ENCODE measurements at places on chromosomes 5 and 9.

GRCh38 chr5:149388498-149389190 lies 9.6 kb upstream of the IL17B start:
- no peak for DNase-seq

DNA sequence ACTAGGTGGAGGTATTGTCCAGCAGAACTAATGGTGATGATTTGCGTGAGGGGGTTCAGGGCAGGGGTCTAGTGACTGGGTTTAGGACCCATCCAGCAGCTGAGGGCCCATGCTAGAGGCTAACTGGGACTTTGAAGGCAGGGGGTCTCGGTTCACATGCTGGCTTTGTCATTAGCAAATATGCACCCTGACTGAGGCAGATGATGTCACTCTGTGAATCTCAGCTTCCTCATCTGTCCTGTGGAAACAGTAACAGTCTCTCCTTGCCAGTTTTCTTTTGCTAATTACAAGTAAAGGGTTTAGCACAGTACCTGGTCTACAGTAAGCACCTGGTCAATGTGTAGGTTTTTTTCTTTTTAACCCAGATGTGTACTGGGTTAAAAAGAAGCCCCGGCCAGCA lies 5.2 kb downstream of the SH2D3C start:
- DNase-seq: no peak

GRCh38 chr9:99126312-99126711 lies 21.4 kb downstream of the TGFBR1 start:
- DNase-seq: no peak

DNA sequence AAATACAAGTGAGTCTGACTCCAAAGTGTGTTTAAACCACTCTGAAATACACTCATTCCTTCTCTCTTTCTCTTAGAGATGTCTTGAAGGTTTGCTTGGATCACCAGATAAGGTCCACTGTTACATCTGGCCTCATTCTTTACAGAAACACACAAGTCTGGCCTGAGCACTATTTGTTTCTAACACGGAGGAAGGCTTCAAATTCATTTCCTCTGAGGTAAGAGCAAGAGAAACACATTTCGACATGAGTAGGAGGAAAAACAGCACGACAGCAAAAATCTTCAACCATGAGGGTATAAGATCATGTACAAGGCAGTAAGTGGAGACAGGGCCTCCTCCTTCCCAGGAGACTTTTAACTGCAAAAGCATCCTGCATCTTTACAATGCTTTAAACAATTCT lies 8.0 kb downstream of the SIL1 start:
- no peak for DNase-seq

DNA sequence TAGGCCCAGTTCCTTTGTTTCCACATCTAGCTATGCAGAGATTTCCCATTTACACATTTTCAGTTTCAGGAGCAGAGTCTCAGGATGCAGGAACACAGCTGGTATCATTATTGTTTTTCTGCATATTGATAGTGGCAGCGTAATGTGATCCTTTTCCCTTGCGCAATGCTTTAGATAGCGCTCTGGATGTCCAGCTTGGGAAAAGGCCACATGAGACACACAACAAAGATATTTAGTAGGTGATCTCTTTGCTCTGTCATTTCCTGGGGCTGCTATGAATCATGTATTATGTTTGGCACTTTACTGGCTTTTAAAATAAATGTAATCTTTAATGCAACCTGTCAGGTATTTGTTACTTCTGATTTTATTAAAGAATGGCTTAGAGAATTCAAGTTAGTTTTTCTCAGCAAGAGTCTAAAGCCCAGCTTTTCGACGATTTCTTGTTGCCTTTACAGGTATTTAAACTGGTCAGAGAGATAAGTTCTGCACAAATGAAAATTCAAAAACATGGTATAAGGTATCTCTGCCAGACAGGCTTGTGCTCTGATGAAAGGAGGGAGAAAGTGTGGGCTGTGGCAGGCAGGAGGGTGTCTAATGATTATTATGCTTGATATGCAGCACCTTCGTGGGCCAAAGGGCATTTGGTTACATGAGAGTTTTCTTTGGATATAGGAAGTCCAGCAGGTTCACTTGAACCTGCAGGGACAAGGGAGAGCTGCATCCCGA lies 42.2 kb downstream of the PTTG1 start:
- DNase-seq: no peak

- no peak for DNase-seq
Measured at GRCh38 chr9:73179589-73179988, 27.9 kb downstream of the ANXA1 start.

- no peak for DNase-seq
Measured at GRCh38 chr5:78501411-78502352, 141.3 kb downstream of the SCAMP1 start.

DNA sequence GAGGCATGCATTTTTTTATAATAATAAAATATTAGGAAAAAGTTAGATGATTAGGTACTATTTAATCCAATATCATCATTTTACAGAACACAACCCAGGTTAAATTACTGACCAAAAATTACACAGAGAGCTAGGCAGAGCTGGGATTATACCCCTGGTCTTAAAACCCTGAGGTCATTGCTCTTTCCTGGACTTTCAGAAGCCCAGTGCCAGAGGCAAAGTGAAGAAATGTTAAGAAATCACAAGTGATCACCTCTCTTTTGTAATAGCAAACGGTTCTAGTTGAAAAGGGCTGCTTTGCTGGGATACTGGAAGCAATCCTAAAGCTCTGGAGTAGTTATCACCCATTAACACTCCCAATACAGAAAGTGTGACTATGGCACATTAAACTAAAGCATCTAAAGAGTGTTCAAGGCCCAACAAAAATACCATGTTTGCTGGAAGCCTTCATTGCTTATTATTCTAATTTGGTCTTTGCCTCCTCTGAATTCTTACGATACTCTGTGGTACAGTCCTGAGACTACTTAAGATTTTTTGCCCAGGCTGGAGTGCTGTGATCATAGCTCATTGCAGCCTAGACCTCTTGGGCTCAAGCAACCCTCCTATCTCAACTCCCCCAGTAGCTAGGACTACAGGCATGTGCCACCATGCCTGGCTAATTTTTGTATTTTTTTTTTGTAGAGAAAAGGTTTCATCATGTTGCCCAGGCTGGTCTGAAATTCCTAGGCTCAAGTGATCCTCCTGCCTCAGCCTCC lies 575.9 kb downstream of the RAB3C start:
- no peak for DNase-seq

- no peak for DNase-seq
Measured at GRCh38 chr9:113909421-113909820, 33.3 kb downstream of the ZNF618 start.

- DNase-seq: no peak
Measured at GRCh38 chr5:154251529-154251928, 61.0 kb downstream of the GALNT10 start.

DNA sequence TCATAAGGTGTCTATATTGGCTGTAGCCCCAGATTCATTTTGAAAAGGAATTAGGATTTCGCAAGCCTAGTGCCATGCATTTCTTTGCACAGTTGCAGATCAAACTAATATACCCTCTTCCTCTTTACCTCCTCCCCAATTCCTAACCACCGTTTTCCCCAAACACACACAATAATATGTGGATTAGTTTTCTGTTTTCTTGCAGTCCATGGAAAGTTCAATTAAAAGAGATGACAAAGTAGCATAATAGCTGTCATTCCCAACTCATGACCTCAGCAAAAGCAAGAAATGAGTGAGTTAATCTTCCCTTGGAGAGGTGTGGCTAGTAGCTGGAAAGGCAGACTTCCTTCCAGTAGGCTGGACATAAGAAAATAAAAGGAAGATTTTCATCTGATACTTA lies 349.1 kb downstream of the TMEM232 start:
- DNase-seq: no peak

DNA sequence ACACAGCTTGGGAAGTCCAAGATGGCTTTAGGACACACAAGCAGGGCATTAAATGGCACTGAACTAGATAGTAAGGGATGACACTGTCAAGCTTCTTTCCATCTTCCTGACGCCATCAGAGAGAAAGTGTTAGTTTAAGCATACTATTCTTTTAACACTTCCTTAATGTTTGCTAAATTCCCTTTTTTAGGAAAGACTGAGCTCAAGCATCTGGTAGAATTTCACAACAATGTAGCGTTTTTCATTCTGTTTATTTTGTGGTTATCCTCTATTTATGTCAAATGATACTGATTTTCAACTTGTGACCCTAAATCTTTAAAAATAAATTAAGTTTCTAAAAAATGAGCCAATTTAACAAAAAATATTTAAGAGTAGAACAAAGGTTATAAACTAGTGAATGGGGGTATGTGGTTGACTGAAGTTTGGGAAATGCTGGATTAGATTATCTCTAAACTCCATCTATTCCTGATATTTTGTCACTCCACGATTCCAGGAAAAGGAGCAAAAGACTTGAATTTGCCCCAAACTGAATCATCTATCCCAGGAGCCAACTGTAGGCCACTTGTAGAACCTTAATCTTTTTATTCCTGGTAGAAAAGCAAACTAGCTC lies 147.4 kb upstream of the KLF9 start:
- DNase-seq: no peak

- no peak for DNase-seq
Measured at GRCh38 chr9:12875191-12875590, 100.4 kb downstream of the LURAP1L start.

GRCh38 chr5:159440235-159440634 lies 109.9 kb upstream of the IL12B start:
- no peak for DNase-seq

DNA sequence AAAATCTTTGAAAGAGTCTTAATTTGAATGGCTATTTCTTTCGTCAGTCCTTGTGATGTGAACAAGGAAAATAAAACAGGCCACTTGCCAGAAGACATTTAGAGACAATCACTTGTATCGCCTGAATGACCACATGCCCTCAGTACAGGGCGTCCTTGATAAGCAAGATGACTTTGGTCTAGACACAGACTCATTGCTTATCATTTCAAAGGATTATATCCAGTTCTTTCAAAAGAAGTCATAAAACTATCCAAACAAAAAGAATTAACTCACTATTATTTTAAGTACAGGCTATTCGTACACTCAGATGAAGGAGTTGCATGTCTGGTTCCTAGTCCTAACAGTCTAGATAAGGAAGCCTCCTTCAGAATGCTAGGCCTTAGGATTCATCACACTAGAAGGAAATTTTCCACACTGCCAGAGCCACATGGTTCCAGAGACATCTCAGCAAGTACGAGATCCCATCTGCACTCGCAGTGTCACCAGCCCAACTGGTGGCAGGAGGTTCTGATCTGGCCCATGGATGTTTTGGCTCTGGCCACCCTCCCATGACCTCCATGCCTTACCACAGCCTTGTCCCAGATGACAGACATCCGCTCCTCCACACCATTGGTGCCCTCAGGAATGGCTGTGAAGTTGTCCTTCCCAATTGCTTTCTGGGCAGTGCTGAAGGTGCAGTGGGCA lies 109.6 kb downstream of the DPYSL3 start:
- no peak for DNase-seq

GRCh38 chr5:115657881-115658233 lies 32.0 kb upstream of the TMED7 start:
- DNase-seq: no peak

- no peak for DNase-seq
Measured at GRCh38 chr5:116144991-116145390, 60.2 kb downstream of the COMMD10 start.

GRCh38 chr5:36734422-36734821 lies 128.0 kb downstream of the SLC1A3 start:
- peak; percentile 75 for DNase-seq

DNA sequence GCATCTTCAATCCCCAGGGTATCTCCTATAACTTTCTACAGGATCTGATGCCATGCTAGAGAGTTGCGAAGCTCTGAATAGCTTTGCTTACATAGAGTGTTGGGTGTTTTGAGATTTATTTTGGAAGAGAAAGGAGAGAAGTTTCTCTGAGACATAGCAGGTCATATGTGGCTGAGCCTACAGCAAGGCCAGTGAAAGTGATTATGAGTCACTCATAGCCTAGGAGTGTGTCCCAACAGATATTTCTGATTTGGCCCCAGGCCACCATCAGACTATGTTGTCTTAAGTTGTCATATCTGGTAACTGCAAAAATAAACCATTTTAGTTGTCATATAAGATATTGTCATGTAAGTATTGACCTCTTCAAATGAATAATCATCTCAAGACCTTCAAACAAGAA lies 132.0 kb upstream of the RAI14 start:
- peak; percentile 4 for DNase-seq

DNA sequence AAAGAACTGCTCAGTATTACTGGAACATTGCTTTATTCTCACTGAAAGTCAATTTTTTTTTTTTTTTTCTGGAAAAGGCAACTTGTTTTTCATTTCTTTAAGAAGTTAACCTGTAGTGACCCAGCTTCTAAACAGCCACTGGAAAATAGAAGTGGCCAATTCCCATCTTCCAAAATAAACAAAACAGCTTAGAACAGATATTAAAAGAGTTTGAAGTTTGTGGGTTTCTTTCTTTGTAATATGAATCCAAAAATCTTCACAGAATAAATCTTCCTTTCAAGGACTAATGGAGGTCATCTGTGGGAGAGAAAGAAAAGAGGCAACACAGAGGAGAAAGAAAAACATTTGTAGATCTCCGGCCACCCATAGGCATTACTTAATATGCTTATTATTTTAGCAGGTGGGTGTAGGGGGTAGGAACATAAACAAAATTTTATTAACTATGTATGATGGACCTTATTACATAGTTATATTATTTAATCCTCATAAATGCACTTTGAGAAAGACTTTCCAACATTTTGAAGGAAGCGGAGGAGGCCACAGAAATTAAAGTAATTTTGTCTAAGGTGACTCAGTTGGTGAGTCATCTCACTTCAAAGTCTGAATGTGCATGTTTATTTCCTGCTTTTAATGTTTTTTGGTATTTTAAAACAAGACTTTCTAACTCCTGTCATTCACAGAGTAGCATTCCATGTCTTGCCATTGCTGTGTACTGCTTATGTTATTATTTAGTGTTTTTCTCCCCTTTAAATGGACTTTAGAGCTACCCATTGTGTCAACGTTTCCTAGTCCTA lies 1791.8 kb upstream of the WWC1 start:
- no peak for DNase-seq

DNA sequence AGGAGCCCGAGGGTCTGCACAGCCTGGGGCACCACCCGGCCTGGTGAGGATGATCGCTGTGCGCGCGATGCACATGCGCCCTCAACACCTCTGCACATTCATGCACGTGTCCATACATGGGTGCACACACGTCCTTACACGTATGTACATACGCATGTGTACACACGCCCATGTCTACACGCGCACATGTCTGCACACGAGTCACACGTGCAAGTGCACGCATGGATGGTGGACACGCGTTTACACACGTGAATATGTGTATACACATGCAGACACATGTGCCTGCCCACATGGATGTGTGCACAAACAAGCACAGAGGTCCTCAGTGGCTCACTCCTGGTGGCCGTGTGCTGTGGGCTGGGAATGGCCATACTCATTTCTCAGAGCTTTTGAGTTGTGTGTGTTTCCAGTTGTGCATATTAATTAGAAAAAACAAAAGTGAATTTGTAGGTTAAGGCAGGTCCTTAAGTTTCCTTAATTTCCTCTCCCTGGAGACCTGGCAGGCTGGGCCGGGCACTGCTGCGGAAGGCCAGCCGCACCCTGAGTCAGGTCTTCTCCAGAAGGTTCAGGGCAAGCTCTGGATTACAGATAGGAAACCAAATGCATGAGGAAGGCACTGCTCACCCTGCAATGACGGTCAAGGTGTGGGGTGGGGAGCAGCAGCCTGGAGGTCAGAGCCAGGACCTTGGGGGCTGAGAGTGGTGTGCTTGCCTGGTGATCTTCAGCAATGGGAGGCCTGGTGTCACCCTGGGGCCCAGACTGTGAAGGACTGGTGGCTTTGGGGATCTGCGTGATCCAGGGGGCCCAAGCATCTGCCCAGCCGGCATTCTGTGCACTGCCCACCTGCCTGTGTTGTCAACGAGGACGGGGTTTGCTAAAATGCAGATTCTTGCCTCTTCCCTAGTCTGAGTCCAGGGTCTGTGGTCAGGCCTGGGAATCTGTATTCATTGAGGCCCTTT lies 1.3 kb upstream of the RNU6ATAC start:
- peak; percentile 55 for DNase-seq

Data from hematopoietic multipotent progenitor cell treated with erythropoietin and hydrocortisone succinate and interleukin-3 and kit ligand, for 6 days (in vitro differentiated cells).